ENCODE measurements at places on chromosomes 4 and X. TPM values are rescaled to one million over a fixed set of nuclear protein-coding genes. Genes with fewer than 3 reads are reported as not detected.

TBC1D9 gene
- total RNA-seq, result 31.6 TPM

NEIL3 gene
- total RNA-seq, result 0.91 TPM

CT45A2 gene
- total RNA-seq, result not detected

TASL gene
- total RNA-seq, result not detected

GYPB gene
- not detected for total RNA-seq

PPARGC1A gene
- 0.53 TPM for total RNA-seq

Measured in astrocyte (in vitro differentiated cells and primary cell).